ENCODE measurements at places on chromosomes 2 and 18.

DNA sequence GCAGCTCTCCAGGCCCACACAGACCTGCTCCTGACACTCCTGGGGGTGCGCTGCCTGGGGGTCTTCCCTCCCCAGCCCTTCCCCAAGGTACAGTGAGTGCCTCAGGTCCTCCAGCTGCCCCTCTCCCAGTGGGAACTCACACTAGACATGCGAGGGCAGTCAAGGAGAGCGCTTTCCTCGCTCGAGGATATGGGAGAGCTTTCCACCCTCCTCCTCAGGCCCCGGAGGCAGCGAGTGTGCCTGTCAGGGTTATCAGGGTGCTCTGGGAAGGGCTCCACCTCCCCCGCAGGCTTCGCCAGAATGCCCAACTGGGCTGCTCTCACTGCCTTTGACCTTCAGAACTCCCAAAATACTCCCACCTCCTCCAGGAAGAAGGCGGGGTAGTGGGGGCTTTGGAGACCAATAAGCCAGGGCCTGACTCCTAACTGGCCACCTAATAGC, 85.7 kb upstream of the LAPTM4A start:
- DNase-seq, result no peak

DNA sequence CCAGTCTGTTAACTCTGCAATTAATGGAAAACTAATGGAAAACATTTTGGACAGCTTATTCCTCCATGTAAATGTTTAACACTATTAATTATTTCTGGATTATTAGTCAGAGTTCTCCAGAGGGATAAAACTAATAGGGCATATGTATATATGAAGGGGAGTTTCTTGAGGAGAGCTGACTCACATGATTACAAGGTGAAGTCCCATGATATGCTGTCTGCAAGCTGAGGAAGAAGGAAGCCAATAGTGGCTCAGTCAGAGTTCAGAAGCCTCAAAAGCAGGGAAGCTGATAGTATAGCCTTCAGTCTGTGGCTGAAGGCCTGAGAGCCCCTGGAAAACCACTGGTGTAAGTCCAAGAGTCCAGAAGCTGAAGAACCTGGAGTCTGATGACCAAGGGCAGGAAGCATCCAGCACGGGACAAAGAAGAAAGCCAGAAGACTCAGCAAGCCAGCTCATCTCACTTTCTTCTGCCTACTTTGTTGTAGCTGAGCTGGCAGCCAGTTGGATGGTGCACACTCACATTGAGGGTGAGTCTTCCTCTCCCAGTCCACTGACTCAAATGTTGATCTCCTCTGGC, 136.0 kb downstream of the PTH2R start:
- no peak for DNase-seq

DNA sequence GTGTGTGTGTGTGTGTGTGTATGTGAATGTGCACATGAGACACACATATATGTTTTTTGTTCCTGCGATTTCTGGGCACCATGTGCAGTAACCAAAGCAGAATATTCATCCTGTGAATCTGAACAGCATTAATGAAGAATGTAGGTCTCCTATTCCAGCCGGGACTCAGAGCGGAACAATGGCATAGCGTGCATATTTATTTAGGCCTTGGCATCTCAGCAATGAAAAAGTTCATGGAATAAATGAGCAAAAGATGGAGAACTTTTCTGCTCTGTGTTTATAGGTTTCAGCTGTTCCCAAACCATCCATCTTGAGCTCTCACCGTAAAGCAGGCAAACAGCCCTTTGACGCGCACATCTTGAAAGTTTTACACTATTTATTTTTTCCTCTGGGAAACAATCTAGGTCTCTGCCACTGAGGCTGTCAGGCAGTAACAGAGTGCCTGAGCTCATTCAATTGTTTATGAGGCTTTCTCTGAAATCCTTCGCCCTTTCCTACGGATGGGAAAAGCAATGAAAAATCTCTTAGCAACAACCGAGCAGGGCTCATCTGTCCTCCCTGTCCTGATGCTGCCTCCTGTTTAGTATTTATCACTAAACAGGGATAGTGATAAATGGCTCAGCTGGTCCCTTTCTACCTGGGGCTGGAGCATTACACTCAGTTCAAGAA, 146.2 kb upstream of the MSH6 start:
- DNase-seq, result no peak

DNA sequence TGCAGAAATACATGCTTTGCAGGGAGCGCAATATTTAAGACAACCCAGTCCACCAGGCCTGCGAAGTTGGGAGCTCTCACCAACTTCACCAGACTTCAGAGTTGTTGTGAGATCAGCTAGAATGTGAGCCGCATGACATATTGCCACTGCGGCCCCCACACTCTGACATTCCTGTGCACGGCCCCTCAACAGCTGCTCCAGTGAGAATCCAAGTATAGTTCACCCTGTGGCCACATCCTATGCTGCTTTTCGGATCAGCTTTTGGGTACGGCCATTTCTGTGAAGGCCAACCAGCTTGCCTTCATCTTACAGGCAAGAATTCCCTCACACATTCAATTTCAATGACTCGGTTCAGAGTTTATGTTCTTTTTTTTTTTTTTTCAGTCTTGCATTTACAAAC, 177.8 kb downstream of the SOX11 start:
- DNase-seq, result no peak

DNA sequence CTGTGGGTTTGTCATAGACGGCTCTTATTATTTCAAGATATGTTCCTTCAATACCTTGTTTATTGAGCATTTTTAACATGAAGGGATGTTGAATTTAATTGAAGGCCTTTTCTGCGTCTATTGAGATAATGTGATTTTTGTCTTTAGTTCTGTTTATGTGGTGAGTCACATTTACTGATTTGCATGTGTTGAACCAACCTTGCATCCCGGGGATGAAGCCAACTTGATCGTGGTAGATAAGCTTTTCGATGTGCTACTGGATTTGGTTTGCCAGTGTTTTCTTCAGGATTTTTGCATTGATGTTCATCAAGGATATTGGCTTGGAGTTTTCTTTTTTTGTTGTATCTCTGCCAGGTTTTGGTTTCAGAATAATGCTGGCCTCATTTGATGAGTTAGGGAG, 60.5 kb downstream of the GTF3C3 start:
- DNase-seq, result no peak

GRCh38 chr18:8314124-8314523, 295.1 kb upstream of the RAB12 start:
- DNase-seq, result no peak

- no peak for DNase-seq
Observed at GRCh38 chr18:27769152-27769551, 407.8 kb downstream of the CDH2 start.

GRCh38 chr2:179338681-179339080, 74.0 kb upstream of the SESTD1 start:
- DNase-seq, result no peak

GRCh38 chr2:64093341-64093740, 50.9 kb downstream of the PELI1 start:
- no peak for DNase-seq
